Stimulated activated CD4-positive, alpha-beta T cell treated with anti-CD3 and anti-CD28 coated beads, Interleukin-1b, Interleukin-23, amount 100 ng/mL, for 24 hours (primary cell): ENCODE measurements at places on chromosomes 6 and 20.

- no peak for DNase-seq
Observed at GRCh38 chr6:33419580-33420490, at the start of gene SYNGAP1. SYNGAP1 (plus strand) TSS chr6:33420065; CDS start chr6:33420265, 200 bp downstream.

GRCh38 chr6:74742793-74743508 is 462.9 kb downstream of the COL12A1 start:
- DNase-seq = no peak

GRCh38 chr20:47576516-47577033 is 74.9 kb downstream of the NCOA3 start:
- no peak for DNase-seq

- no peak for DNase-seq
Observed at GRCh38 chr6:80376411-80376810, 269.9 kb downstream of the BCKDHB start.

GRCh38 chr6:129921169-129921817 is 60.2 kb upstream of the TMEM244 start:
- no peak for DNase-seq

GRCh38 chr20:21781446-21782075 is 76.1 kb downstream of the PAX1 start:
- DNase-seq = no peak

DNA sequence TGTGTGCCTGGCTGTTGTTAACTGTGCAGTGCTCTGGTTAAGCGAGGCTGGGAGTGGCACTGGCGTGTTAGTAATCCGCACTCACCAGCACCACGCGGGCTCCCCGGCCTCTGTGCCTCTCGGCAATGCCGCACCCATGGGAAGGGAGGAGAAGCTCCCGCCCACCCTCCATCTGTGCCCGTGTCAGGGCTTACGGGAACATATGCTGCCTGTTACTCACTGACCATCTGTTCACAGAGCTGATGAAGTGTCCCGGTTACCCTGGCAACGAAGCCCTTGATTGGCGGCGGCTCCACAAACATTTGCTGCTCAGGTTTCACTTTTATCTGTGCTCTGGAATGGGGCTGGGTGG is 114.7 kb downstream of the PSMB1 start:
- no peak for DNase-seq

DNA sequence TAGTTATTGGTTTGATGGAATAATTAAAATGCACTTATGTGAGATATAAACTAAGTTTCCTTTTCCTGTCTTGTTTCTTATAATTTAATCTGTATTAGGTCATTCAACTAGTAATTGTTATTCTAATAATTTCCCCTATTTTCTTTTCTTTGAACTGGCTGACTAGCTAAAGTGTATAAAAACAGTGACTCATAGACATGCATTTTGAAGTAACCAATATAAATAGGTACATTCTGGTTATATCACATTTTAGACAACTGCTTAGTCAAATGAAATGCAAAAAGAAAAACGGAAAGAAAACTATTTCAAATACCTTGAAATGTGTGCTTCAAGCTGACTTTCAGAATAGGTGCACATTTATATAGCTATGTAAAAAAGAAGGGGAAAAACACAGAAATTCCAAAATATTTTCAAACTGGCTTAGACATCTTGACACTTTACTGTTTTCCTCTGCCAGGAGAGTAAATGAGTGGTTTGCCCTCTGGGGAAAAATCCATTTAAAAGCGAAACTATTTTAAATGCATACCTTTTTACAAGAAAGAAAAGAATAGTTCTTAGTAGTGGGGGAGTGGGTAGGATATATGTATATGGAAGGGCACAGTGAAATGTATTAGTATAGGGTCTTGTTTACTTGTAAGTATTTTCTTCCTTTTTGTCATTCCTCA is 28.3 kb downstream of the KCNQ5 start:
- DNase-seq = no peak

DNA sequence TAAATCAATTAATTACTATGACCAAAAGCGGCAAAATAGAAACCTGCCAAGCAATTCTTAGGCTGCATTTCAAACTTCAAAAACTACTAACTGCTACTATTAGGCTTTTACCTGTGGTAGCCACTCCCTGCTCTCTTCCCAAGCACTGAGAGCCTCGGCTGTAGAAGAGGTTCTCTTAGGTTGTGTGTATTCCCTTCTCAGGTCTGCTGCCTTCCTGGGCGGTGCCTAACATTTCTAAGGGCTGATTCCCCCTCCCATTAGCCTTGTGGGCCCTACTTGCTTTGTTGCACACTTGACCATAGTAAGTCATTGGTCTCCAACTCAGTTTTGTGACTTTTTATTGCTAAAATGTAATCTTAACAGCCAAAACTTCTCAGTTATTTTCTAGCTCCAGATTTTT is 146.1 kb upstream of the C6orf118 start:
- DNase-seq = no peak

GRCh38 chr6:140537834-140538705 is 1163.6 kb upstream of the CITED2 start:
- DNase-seq = no peak

DNA sequence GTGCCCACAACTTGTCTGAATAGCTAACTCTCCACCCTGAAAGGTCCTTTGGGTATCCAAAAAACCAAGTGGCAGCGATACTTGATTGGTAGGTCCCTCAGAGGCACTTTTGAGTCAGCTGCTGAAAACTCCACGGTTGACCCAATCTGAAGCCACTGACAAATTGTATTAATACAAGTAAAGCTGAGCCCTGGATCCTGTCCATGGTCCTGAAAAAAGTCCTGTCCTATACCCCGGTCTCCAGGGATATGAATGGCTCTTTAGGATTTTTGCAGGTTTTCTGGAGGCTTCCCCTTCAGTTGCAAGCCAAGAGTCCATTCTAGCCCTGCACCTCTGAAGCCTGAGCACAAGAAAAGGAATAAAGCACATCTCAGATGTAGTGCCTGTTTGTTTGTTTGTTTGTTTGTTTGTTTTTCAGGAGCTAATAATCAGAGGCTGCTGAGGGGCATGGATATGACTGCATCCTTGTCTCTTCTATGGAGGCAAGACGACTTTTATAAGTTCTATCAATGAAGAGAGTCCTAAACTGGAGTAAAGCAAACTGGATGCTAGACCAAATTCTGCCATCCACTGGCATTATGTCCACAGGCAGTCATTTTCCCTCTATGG is 1.7 kb upstream of the SLC12A5 start:
- no peak for DNase-seq

DNA sequence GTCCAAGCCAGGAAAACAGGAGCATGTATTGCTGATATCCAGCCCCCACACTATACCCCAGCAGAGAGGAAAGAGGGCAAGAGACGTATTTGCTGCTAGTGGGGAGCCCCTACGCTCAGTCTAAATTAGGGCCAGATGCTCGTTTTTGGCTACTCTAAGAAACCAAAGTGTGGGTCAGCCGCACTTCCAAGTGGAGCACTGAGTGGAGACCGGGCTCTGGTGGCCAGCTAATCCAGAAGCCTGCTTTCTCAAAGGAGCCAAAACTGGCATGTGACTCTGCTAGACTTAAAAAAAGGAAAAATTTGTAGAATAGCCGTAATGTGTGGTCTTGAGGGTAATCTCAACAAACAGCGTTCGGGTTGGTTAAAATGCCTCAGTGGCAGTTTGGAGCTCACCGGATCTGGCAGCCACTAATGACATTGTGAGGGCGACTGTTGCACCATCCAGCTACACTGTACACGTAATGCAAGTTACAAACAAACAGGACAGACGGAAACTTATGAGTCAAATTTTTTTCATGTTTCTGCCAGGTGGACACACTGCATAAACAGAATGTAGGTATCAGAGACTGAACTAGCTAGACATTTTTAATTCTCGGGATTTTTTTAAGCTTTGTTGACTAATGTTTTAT is 230.9 kb downstream of the FOXC1 start:
- no peak for DNase-seq

DNA sequence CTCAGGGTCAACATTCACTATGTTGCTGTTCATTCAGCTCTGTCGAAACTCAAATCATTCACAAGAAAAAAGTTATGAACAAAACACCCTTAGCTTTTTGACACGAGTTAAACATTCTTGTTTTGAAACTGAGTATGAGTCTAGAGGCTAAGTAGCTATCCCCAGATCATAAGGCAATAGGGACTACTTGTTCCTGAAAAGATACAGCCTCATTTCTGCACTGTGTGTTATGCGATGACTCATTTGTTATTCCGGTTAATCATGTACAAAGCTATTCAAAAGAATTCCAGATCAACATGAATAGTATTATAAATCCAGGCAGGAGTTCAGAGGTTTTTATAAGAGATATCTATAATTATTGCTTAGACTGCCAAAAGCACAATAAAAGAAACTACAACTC is 908.0 kb downstream of the QKI start:
- DNase-seq = no peak

DNA sequence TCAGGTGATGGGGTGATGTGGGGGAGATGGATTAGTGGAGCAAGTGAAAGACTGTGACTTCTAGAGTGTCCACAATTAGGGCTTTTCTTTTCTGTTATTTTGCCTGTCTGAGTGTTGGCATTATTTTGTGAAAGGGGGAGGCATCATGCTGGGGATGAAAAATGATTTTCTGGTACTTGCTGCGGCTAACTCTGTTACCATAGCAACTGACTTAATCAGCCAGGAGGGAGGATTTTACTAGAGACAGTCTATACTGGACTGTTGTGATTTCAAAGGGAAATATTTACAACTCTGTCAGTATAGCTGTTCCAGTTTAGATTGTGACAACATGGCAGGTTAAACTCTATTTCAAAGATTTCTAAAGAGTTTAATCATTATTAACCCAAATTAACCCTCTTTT is 30.4 kb upstream of the MRAP2 start:
- DNase-seq = no peak

GRCh38 chr20:50296450-50297375 is 106.1 kb downstream of the CEBPB start:
- DNase-seq = no peak

GRCh38 chr6:19896693-19897010 is 59.5 kb downstream of the ID4 start:
- DNase-seq = no peak

- no peak for DNase-seq
Observed at GRCh38 chr20:10864076-10864672, 190.4 kb upstream of the JAG1 start.

DNA sequence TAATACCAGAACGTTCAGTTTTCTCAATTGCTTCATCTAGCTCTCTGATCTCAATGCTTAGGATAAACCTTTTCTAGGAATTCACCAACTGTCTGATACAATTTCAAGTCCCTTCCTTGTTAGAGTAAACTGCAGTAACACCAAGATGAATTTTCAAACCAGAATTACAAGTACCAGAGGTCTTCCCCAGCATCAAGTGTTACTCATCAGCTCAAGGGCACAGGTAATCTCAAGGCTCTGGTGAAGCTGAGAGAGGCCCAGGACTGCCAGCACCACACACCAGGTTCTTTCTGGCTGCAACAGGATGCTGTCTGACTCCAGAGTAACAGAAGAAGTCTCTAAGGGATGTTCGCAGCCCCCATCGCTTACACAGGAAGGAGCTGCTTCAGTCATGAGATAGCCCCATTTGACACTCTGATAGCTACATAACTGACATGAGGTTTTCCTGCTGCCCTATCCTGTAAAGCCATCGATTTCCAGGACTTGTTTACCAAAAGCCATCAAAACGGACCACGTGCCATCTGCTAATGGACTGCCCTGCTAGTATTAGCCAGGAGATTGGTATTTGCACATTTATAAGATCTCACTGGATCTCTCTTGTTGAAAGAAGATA is 549.4 kb downstream of the UTRN start:
- no peak for DNase-seq

- no peak for DNase-seq
Observed at GRCh38 chr6:39102071-39102820, 12.7 kb downstream of the SAYSD1 start.

DNA sequence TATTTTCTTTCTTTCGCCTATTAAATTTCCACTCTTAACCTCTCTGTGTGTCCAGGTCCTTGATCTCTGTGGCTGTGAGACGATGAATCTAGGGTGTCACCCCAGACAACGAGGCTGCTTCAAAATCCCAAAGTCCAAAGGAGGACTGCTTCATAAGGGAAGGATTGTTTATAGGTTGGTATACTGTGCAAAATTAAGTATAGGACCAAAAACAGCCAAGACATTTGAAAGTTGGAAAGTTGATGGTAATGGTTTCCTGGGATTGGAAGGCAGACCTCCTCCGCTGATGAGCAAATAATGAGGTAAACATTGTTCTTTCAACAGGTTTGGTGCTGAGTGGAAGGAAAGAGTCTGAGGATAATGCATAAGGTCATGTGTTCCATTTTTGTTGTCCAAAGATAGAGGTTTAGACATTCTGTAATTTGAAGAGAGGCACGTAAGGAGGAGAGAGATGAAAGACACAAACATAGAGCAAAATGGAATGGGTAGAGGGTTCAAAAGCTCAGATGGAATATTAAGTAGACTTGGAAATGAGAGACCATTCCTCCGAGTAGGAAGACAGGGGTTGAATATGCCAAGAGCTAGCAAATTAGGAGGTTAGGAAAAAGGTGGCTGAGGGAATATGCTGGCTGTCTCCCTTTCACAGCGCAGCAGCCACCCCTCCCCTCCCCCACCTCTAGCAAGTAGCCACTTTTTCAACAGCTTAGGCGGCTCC is 24.8 kb downstream of the ZNF311 start:
- DNase-seq = no peak

DNA sequence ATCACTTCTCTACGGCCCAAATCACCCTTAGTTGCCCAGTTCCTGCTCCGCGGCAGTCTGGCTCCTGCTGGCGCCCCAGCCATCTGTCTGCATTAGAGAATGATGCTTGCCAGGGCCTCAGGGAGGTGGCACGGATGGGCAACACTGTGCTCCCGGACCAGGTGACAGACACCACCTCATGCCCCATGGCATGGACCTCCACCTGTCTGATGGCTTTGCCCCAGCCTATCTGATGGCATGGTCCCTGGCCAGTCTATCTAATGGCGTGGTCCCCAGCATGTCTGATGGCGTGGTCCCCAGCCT is 18.8 kb upstream of the MRGBP start:
- DNase-seq = no peak

- no peak for DNase-seq
Observed at GRCh38 chr20:60104993-60105803, 147.0 kb downstream of the CDH26 start.

DNA sequence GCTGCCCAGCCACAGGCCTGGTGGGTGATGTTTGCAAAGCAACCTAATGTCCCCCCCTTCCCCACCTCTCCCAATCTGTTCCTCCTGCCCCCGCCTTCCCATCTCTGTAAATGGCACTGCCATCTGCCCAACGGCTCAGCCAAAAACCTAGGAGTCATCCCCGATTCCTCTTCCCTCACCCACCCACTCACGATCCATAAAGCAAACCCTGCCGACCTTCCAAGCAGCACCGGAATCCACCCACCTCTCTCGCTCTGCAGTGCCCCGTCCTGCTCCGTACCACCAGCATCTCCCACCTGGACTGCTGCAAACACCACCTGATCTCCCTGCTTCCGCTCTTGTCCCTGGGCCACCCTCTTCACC is 37.6 kb downstream of the SULF2 start:
- DNase-seq = no peak

DNA sequence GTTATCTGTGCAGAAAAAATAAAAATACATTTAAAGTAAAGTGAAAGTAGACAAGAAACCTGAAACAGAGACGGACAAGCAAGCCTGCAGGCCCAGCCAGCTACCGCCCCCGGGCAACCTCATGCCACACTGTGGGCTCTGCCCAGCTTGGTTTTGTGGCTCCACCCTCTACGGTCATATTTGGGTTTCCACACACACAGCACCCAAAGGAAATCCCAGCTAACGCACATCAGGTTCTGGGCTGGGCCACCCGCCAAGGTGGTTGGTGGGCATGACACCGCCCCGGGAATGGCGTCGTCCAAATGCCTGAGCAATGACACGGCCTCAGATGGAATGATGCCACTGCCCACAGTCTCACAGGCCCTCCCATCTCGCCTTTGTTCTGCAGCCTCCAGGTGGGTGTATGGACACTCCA is 22.9 kb downstream of the FAM110A start:
- DNase-seq = no peak
